ENCODE measurements at places on chromosomes 5 and 9.

GRCh38 chr5:36078430-36078829, 11.7 kb upstream of the UGT3A2 start:
- no peak for DNase-seq

DNA sequence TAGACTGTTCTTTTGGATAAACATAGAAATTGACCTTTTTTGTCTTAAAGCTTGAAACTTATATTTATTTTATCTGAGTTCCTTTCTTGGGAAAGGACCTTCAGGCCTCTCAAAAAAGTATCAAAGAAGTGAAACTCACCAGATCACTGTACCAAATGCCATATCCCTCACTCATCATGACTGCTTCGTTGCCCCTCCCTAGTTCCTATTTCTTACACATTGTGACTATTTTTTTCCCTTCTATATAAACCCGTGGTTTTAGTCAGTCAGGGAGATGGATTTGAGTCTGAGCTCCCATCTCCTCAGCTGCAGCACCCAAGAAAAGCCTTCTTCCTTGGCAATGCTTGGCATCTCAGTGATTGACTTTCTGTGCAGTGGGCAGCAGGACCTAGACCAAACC, 129.4 kb downstream of the LPAR1 start:
- no peak for DNase-seq

- no peak for DNase-seq
These were observed 5.5 kb upstream of the MATR3 start for GRCh38 chr5:139287890-139288635.

- DNase-seq: no peak
These were observed 103.6 kb downstream of the FNBP1 start for GRCh38 chr9:129939431-129939830.

DNA sequence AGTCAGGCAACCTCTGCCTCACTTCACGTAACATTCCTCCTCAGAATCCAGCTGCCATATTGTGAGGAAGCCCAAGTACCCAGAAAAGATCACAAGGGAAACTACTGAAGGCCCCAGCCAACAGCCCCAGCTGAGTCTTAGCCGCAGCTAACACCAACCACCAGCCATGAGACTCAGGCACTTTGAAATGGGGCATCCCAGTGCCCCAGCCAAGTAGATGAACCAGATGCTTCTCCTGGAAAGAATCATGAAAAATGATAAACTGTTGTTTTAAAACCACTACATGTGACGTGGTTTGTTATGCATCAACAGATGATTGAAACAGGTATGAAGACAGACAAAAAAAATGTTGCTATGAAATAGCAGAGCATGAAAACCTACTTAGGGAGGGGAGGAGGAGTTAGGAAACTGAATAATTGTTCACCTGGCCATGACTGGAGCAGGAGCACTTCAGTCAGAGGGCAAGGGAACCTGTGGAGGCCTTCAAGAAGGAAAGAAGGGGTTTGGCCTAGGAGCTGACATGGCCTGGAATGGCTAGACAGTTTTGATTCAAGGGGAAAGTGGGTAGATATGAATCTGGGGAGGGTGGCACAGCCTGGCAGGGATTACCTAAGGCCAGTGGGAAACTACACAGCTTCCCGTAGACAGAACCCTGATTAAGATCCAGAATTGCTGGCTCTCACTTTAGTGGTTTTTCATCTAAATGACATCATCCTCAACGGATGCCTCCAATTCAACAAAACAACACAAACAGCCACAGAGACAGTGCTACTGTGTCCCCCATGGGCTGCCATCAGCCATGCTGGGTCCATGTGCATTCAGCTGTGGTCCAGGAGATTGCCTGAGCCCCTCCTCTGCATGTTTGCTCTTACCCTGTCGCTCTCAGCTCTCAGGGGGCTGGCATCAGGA, 211.6 kb downstream of the SYK start:
- DNase-seq: no peak

- DNase-seq: no peak
These were observed 28.7 kb upstream of the SNX24 start for GRCh38 chr5:122816756-122817155.

DNA sequence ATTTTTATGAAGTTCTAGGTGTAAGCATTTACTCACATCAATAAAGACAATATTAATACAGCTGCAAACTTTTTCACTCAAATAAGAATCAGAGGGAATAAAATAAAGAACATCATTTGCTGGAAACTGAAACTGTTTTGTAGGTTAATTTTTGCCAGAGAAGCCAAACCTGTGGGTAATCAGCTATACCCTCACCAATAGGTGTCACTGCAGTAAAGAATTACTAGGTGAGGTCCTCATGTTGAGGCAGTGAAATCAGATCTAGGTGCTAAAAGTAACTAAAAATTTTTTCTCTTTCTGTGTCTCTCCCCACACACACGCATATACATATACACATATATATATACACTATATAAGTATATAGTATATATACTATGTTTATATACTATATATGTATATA, 1016.3 kb upstream of the SEMA6A start:
- no peak for DNase-seq

DNA sequence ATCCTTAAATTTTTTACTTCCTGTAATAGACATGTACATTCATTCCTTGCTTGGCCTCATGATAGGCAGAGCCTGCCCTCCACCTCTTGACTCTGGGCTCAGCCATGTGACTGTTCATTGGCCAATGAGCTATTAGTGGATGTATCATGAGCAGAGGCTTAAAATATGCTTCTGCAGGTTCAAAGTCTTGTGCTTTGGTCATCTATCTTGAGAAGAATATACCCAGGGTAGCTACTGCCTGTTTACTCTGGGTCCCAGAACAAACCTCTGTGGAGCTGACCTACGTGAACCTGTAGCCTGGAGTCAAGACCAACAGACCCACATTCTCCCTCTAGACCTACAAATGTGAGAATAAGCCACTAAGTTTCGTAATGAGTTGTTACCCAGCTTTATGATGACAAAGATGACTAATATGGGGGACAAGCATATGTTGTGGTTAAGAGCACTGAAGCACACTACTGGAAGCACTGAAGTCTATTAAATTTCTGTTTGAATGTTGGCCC, 244.4 kb downstream of the MAST4 start:
- DNase-seq: no peak

GRCh38 chr5:143699121-143699520, 112.8 kb upstream of the HMHB1 start:
- DNase-seq: no peak

GRCh38 chr5:142006363-142007236, 6.2 kb downstream of the GNPDA1 start:
- no peak for DNase-seq

- no peak for DNase-seq
These were observed 71.3 kb downstream of the PTPN3 start for GRCh38 chr9:109426626-109427402.

DNA sequence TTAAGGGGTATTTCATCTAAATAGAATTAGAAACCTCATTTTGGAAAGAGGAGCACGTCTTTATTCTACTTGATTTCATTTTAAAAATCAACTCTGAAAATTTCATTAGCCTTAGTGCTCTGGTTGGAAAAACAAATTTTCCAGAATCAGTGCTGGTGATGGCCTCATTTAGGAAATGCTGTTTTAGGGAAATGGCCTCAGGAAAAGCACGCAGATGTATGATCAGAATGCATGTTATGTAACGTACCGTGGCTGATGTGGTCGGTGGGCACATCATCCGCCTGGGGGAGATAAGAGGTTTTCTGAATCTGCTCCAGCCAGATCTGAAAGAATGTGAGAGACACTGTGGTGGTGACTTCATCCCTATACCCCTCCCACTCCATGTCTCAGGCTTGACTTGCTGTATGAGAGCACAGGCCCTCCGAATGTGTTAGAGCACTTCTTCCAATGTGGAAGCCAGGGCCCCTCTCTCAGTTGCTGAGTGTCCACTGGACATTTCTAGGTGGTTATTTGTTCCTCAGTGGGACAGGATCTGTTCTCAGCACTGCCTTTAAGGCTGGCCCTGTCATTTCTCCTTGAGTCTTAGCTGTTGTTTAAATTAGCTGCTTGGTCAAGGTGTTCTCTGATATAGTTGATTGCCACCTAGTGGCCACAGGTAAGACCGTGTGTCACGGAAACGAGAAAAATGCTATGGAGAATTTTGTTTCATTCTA, 96.5 kb downstream of the ARHGAP26 start:
- peak; percentile 12 for DNase-seq

GRCh38 chr9:37927601-37928551, 23.9 kb upstream of the SLC25A51 start:
- DNase-seq: no peak

- no peak for DNase-seq
These were observed 24.6 kb downstream of the NR2F1 start for GRCh38 chr5:93607367-93608258.

GRCh38 chr9:135258461-135258860, 171.0 kb downstream of the OLFM1 start:
- DNase-seq: no peak

GRCh38 chr9:117081641-117082317, 333.1 kb downstream of the ASTN2 start:
- no peak for DNase-seq

GRCh38 chr5:67350618-67351201, 154.1 kb upstream of the CD180 start:
- no peak for DNase-seq

- DNase-seq: no peak
These were observed 254.8 kb upstream of the PDE4D start for GRCh38 chr5:60148366-60148765.

DNA sequence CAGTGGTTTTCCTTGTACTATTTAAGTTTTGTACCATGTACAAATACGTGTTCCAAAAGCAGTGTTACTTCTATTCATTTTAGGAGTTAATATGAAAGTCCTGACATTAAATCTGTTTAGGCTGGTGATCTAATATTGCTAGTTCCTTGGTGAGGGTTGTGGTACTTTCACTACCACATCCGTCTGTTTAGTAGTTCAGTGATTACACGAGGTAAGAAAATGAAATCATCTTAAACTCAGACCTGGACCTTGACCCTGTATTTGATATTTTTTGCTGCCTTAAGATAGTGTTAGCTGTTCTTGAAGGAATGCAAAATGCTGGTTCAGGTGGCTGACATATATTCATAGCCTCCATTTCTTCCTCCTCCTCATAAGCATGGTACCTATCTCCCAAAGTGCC, 50.3 kb downstream of the MTAP start:
- DNase-seq: no peak

DNA sequence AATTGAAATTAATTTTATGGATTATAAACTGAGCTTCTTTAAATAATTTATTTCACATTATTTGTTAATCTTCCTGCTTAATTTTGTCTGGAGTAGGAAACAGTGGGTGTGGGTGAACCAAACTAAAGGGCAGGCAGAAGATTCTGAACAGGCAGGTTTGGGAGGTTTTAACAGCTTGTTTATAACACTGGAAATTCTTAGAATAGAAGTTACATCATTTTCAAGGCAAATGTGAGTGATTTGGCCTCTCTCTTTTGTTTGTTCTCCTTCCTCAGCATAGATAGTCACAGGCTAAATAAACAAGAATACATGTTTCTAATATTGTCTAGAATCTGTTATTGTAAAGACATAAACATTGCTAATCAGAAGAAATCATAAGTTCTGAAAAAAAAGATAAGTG, 970.9 kb upstream of the NUDT12 start:
- DNase-seq: no peak

DNA sequence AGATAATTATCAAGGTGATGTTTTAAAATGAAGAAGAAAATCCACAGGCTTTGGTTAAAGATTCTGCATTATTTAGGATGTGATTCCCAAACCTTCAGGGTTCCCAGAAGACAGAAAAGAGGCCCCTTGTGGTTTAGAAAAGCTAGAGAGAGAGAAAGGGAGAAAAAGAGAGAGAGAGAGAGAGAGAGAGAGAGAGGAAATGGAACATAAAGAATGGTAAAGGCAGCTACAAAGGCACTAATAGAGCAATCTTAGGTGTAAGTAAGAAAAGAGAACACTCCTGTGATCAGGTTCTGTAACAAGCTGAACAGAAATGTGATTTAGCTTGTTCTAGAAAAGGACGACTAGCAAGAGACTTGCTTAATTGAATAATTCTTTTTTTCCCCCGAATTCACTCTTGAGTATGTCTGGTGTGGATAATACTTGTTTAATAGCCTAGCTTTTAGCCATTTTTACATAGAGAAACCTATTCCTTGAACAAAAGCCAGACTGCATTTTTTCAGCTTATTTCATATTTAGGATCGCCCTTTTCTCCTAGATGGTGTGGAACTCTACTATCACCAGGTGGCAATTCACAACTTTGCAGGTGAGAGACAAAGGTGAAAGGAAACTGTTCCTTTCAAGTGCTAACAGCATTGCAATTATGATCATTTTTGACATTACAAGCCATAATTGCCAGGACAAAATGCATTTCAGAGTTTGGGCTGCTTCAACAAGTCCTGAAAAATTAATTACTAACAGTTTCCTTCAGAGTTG, 57.6 kb upstream of the SH3GL2 start:
- no peak for DNase-seq

- no peak for DNase-seq
These were observed 83.4 kb downstream of the CPLANE1 start for GRCh38 chr5:37165761-37166160.

GRCh38 chr9:70581214-70581954, 166.9 kb upstream of the KLF9 start:
- no peak for DNase-seq

DNA sequence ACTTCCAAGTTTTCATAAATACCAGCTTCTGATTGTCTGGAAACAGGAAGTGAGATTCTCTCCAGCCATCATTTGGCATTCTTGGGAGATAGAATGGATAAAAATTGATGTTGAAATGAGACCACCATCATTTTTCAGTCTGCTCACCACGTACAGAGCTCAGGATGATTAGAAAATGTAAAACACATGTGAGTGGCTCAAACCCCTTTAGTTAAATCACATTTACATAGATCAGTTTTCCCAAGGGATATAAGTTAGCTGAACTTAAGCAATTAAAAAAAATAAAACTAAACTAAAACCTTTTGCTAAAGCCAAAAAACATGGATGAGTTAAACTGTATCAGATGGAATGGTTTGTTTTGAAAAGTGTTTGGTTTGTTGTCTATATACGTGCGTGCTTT, 37.1 kb upstream of the GDNF start:
- no peak for DNase-seq

- no peak for DNase-seq
These were observed 132.3 kb downstream of the UNC13B start for GRCh38 chr9:35294066-35294465.

DNA sequence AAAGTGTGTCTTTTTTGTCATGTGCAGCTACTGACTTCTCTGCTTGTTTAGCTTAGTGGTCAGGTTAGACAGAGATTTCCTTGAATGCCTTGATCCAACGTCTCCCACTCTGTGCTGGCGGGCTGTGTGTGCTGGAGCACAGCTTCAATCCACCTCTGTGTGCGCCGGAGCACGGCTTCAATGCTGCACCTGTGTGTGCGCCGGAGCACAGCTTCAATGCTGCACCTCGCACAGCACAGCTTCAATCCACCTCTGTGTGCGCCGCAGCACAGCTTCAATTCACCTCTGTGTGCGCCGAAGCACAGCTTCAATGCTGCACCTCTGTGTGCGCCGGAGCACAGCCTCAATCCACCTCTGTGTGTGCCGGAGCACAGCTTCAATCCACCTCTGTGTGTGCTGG, 69.0 kb upstream of the PHYKPL start:
- DNase-seq: no peak

Data from activated CD4-positive, alpha-beta T cell treated with anti-CD3 and anti-CD28 coated beads, Interleukin-2, amount 50 U/mL, for 4 hours (primary cell).